ENCODE measurements at places on chromosomes 6 and 20. TPM values are rescaled to one million over a fixed set of nuclear protein-coding genes. Genes with fewer than 3 reads are reported as not detected.
A peak's percentile ranks its signal among the peaks of the same experiment; 100 is the strongest.

The CST5 gene
- total RNA-seq: not detected

DNA sequence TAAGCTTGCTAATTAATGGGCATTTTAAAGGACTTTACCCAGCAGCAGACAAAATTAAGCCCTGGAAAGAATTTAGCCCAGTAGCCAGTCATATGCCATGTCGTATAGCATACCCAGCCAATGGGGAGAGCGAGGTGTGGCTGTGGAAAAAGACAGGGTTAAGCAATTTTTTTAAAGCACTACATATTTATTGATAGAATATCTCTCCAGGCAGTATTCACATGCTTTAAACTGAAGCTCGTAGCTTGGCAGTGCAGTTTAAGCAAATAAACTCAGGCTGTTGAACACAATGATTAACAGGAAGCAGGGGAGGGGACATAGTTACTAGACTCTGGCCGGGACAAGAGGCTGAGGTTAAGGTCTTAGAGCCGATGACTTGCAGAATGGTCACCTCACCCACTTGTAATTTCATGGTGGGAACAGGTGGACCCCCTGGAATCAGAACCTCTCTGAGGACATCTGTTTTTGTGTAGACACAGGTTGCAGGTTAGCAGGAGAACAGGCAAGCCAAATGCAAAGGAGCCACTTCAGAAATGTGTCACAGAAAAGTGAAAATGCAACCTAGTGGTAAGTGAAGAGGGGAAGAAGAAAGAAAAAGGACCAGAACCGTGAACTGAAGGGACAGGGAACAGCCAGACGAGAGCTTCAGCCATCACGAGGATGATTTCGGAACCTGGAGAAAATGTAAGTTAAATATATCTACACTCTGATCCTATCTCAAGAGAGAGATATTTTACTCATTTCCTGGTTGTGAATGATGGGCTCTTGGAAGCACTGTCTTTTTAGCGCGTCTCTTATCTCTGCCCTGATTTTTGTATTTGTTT, 7.2 kb downstream of the GCNT2 start:
- DNase-seq: no peak

GRCh38 chr20:48383252-48383651, 444.5 kb downstream of the PREX1 start:
- no peak for DNase-seq

GRCh38 chr20:62320581-62321354, 18.0 kb downstream of the ADRM1 start:
- DNase-seq: peak; percentile 19

Data from GM23248 (cell line).